ENCODE measurements at places on chromosomes 11 and 22. TPM values are rescaled to one million over a fixed set of nuclear protein-coding genes. Genes with fewer than 3 reads are reported as not detected.

Gene LRRC51
- total RNA-seq: 8.5 TPM

Gene HSPB2
- total RNA-seq: 24.8 TPM

Gene CHRM1
- not detected for total RNA-seq

Gene PTPRCAP
- 2.9 TPM for total RNA-seq

Gene SLC43A3
- total RNA-seq: 97.8 TPM

DNA sequence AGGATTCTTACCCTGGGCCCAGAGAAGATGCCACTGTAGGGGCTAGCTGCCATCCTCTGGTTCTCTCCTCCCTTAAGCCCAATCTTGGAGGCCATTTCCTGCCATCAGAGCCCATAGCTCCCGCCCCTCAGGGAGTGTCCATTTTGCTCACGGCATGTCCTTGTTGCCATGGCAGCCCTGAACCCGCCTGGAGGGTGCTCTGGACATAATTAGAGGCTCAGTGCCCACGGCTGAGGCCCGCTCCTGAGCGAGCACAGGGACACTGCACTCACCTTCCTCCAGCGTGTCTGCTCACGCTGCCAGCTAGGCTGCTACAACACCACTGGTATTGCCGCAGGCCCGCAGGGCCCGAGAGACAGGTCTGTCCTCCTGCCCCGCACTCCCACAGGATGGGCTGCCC, 11.1 kb upstream of the SUSD2 start:
- H3K27me3 ChIP-seq: no peaks in the 10 kb centered on the region
- DNase-seq: no peak
- H3K4me3 ChIP-seq: no peak overlapping the region
- no peak overlapping the region for H3K27ac ChIP-seq

DNA sequence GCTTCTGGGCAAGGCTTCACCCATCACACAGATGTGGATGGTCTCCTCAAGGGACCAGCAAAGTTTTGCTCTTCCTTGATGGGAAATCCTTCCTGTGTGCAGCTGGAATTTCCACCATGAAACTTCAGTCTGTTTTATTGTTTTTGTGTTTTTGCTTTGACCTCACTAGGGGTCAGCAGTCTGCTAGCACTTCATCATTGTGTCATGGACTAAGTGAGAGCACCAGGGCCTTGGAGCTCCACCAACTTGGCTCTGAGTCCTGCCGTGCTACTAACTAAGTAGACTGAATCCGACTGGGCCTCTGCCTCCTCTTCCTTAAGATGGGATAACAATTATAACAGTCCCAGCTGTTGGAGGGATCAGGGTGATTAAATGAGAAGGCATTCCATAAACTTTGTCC, 305.8 kb upstream of the NCAM1 start:
- peak; percentile 81 for DNase-seq
- H3K36me3 ChIP-seq: no peaks in the 10 kb centered on the region
- no peaks in the 10 kb centered on the region for H3K4me1 ChIP-seq
- no peaks in the 10 kb centered on the region for H3K27me3 ChIP-seq

GRCh38 chr11:33234397-33235190, 22.6 kb upstream of the HIPK3 start:
- DNase-seq: no peak
- no peaks in the 10 kb centered on the region for H3K36me3 ChIP-seq
- no peak overlapping the region for H3K27ac ChIP-seq
- no peak overlapping the region for H3K4me3 ChIP-seq

DNA sequence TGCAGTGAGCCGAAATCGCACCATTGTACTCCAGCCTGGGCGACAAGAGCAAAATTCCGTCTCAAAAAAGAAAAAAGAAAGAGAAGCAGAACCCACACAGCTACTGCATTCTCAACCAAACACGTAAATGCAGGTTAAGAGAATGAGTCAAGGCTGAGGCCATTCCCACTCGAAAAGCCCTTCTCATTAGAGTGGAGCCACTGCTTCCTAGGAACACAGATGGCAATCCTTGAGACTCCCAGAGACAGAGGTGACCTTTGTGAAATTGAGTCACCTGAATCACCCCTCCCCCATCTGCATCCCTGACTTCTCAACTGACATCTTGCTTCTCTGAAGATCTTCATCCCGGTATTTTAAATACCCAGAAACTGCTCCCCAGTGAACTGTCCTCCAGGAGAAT, 8.2 kb downstream of the PACSIN2 start:
- peaks cover 4% of the 10 kb centered on the region for H3K4me1 ChIP-seq

DNA sequence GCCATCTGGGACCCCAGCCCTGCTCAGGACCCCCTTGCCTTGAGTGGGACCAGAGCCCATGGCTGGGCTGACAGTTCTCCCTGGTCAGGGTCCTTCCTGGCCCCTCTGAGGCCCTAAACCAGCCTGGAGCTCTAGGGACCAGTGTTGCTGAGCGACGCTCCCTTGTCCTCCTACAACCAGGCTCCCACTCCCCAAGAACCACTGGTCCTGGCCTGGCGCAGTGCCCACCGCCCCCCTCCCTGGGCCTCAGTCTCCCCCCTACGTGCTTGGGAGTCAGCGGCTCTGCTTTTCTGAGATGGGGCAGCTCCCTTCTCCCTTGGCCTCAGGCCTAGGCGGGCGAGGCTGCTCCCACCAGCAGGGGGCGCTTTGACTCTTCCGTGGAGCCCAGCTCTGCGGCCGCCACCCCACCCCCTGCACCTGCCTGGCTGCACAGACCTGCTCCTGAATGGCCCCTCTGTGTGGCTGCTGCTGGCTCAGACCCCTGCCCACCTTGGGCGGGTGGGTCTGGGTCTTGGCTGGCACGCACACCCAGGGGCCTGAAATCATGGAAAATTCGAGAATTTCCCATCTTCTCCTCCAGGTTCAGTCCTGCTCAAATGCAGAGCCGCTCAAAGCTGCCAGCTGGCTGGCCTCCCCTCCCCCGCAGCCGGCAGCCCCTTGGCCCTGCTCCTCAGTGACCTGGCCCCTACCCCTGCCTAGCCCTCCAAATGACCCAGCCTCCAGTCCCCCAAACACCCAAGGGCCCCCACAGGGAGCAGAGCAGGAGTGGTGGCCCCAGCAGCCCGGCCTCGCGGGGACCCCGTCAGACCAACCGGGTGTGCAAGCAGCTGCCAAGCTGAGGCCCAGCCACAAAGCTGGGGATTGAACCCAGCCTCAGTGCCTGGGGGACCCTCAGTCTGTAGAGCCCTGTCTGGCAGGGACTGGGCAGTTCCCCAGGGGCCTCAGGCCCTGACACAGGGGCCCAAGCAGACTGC, 9.1 kb downstream of the PRR33 start:
- DNase-seq: peak; percentile 87
- no peaks in the 10 kb centered on the region for H3K36me3 ChIP-seq
- H3K4me3 ChIP-seq: no peak overlapping the region
- H3K27me3 ChIP-seq: no peaks in the 10 kb centered on the region
- no peaks in the 10 kb centered on the region for H3K4me1 ChIP-seq
- no peak overlapping the region for H3K27ac ChIP-seq

DNA sequence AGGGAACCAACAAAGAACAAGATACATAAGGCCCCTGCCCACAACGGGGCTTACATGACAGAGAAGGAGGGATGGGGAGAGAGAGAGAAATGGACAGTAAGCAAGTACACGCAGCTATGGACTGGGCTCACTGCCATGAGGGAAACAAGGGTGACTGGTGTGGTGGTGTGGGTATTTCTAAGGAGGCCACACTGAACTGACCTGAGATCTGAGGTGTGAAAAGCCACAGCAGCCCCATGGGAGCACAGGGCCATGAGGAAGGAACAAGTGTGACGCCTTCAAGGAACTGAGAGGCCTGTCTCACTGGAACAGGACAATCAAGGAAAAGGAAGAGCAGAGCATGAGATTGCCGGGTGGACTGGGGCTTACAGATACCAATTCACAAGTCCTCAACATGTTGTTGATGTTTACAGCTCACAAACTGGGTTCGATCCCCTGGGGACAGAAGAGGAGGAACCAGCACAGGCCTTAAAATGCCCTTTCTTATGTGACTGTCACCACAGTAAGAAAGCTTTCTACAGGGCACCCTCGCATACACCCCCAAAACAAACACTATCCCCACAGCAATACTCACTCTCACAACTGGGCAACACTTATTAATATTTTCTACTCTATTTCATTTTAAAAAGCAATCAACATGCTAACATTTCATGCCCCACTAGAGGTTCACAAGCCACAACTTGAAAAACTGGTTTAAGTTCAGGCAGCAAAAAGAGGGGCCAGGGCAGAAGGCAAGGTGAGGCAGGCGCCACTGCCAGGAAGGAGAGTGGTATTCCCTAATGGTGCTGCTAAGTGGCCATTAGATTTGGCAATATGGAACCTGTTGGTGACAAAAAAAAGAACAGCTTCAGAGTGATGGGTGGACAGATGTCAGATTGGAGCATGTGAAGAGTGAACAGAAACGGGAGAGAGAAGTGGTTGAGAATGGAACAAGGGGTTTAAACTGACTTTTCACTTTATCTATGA, 39.1 kb downstream of the TCIRG1 start:
- DNase-seq: no peak
- no peak overlapping the region for H3K4me3 ChIP-seq
- no peaks in the 10 kb centered on the region for H3K36me3 ChIP-seq
- no peaks in the 10 kb centered on the region for H3K27me3 ChIP-seq
- H3K4me1 ChIP-seq: no peaks in the 10 kb centered on the region

- no peak for DNase-seq
- H3K4me1 ChIP-seq: no peaks in the 10 kb centered on the region
- H3K27ac ChIP-seq: no peak overlapping the region
- no peaks in the 10 kb centered on the region for H3K36me3 ChIP-seq
These were observed 6.0 kb upstream of the PAX6 start for GRCh38 chr11:31817054-31817620.

DNA sequence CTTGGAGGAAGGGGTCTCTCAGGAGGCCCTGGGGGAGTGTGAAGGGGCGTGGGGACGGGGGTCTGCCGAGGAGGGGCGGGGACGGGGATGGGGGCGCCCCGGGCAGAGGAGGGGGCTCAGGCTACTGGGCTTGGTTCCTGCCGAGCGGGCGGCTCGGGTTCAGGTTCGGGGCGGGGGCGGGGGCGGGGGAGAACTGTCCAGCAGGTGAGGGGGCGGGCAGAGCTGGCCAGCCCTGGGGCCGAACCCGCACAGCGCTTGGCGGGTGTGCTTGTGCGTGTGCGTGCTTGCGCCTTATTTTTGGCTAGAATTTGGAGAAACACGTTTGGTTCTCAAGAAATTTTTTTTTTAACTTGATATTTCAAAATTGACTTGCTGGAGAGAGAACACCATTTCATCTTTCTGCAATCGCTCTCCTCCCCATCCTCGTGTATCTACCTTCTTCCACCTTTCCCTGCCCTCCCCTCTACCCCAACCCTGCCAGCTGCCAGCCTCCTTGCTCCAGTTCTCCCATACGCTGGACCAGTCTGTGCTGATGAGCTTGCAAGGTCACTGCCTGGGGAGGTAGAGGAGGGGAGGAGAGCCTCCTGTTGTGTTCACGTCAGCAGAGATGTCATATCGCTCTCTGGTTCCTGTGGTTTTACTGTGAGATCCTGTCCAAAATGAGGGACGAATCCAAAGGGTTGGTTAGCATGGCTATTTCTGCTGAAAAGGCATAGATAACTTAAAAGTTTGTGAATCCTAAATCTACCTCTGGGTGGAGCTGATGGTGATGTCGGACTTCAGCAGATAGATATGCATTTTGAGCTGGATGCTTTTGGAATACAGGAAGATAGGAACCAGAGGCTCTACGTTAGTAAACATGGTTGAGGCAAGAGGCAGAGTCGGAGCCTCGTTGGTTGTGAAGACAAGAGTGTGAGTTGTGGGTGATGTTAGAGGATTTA, 668 bp downstream of the MADD start:
- H3K27me3 ChIP-seq: no peaks in the 10 kb centered on the region
- H3K4me1 ChIP-seq: no peaks in the 10 kb centered on the region
- peak overlapping the region; percentile 16 for H3K27ac ChIP-seq
- no peak for DNase-seq
- H3K4me3 ChIP-seq: peak overlapping the region; percentile 72

- H3K27me3 ChIP-seq: no peaks in the 10 kb centered on the region
- no peaks in the 10 kb centered on the region for H3K4me1 ChIP-seq
- no peak overlapping the region for H3K4me3 ChIP-seq
- DNase-seq: no peak
- H3K36me3 ChIP-seq: peaks cover 3% of the 10 kb centered on the region
These were observed 10.0 kb downstream of the FHIP1B start for GRCh38 chr11:6224421-6224820.

GRCh38 chr11:129590753-129591475, 215.3 kb downstream of the BARX2 start:
- H3K27me3 ChIP-seq: no peaks in the 10 kb centered on the region
- no peaks in the 10 kb centered on the region for H3K4me1 ChIP-seq
- H3K4me3 ChIP-seq: no peak overlapping the region
- no peak for DNase-seq
- no peak overlapping the region for H3K27ac ChIP-seq

DNA sequence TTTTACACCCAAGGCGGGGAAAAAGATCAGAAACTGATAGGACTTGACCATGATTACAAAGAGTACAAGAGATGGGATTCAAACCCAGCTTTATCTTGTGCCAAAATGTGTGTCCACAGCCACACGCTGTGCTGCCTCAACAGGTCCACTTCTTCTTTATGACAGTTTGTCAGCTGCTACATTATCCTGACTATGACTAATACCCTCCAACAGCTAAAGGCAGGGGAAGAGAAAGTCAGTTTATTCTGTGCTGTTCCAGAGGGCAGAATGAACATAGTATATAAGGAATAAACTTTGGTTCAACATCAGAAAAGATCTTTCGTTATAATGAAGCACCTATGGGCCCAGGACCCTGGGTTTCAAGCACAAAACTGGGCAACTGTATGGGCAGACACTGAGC, 668.2 kb upstream of the TENM4 start:
- no peak for DNase-seq
- H3K4me3 ChIP-seq: no peak overlapping the region
- no peaks in the 10 kb centered on the region for H3K36me3 ChIP-seq
- H3K27me3 ChIP-seq: no peaks in the 10 kb centered on the region
- H3K27ac ChIP-seq: no peak overlapping the region

Data from aorta (tissue), 5 donors.